Choroid plexus epithelial cell (primary cell): ENCODE measurements at places on chromosomes 11 and 22.

DNA sequence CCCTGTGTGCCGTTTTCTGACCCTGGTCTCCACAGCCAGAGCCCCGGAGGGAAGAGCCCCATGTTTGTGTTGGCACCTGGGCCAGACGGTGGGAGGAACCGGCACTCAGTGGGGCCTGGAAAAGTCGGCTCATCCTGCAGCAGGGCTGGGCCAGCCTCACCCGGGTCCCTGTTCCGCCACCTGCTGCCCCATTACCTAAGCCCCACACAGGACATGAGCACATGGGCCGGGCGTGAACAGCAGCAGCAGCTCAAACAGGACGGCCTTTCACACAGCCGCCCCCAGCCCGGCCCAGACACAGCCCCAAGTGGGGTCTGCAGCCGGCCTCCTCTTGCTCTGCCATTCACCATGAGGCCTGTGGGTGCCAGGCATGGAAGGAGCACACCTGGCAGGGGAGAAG lies 302.4 kb downstream of the MN1 start:
- DNase-seq: no peak

DNA sequence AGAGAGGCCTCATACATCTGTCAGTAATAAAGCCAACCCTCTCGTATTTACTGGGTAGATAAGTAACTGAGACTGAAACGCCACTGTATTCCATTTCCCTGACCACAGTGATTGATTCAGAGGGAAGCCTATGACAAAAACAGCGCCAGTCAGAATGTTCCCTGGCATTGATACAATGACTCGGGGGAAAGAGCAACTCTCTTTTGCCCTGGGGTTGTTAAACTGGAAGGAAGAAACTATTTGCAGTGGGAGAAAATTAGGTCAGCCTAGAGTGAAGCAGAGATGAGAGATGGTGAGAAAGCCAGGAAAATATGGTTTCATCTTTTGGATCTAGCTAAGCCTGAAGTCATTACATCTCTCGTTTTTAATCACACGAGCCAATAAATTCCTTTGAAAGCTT lies 48.6 kb upstream of the RBFOX2 start:
- DNase-seq: no peak

DNA sequence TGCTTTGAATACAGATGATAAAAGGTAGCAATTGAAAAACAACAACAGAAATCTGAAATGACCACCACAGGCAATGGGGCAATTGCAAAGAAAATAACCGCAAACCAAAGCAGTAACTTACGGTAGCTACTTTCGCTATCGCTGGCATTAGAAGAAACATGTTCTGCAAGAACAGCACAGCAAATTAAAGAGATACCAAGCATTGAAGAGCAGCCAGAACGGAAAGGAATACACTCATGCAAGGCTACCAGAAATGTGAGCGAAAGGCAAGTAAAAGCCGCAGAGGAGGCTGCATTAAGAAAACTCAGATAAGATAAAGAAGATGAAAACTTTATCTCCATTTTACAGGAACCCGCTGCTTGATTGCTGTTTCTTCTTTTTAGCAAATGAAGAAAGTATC lies 194.1 kb upstream of the CCDC90B start:
- no peak for DNase-seq

GRCh38 chr11:40797981-40798380 lies 661.5 kb downstream of the LRRC4C start:
- peak; percentile 14 for DNase-seq

DNA sequence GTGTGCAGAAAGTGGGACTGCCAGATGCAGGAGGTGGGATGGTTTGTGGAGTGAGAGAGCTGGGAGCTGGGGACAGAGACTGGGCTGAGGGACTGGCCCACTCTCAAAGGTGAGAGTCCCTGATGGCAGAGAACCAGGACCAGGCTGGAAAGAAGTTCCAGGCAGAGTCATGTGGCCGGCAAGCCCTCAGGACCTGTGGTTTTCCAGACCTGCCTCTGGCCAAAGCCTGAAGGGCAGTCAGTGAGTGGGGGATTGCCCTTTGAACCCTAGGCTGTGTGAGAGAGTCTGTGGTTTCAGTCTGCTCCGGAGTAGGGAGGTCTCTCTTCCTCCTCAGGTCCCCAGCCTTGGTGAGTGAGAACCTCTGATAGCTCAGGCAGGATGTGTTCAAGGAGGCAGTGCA lies 17.0 kb downstream of the KCNC1 start:
- no peak for DNase-seq
